ENCODE measurements at places on chromosomes 1 and 21.

DNA sequence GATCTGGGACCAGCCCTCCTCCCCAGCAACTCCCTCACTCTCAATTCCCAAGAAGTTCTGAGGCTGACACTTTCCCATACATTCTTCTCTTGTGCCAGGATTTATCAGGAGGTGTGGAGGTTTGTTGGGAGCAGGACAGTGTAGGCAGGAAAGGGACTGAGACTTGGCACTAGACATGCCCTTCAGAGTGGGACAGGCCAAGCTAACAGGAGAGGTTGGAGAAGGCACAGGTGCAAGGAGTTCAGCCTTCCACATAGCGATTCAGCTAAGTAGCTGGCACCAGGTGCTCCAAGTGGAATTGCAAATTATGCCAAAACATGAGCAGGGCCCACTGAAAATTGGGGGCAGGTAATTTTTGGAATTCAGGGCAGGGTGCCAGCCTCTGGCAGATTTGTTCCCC is 83.0 kb upstream of the DUSP10 start:
- no peak for DNase-seq

DNA sequence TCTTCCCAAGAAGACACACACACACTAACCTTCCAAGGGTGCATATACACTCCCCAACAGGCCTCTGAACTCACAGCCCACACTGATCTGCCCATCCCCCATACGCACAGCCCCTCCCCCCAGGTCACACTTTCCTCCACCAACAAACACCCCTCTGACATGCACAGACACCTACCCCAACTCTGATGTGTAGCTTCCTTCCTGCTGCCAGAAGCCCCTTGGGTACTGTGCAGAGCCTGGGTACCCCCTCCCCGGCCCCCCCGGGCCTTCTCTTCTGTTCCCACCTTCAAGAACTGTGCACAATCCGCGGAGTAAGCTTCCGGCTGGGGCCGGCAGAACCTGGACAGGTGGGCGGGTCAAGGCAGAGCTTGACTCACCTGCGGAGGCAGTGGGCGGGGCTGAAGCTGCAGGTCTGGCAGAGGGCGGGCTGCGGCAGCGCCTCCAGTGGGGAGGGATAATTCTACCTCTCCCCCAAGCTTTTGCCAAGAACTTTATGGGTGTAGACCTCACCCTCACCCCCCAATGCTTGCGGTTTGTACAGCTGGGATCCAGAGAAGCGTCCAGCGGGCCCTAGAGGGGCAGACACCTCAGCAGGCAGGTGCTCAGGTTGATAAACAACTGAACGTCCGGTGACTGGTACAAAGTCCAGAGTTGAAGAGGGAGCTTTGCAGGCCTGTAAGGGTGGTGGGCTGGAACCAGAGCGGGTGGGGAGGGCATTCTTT is at the start of gene C1orf210:
Gene C1orf210, minus strand, starts transcription at position 313 of the 722 bp plus-strand sequence. CDS start 2,311 bp downstream, outside the sequence.
- no peak for DNase-seq

DNA sequence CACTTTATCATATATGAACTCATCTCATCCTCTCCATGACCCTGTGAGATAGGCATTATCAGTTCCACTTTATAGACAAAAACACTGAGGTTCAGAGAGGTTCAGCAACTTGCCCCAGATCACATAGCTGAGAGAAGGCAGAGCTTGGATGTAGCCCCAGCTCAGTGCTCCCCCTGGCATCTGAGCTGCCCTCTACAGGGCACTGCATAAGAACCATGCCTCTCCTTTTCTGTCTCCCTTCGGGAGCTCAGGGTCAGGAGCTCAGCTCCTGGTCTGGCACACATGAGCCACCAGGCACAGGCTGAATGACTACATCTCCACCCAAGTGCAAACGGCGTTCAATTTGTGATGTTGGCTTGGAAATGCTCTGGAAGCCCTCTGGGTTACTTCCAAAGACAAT is 16.9 kb downstream of the RAB7B start:
- DNase-seq, result no peak

GRCh38 chr1:196381544-196381943 is 226.7 kb downstream of the KCNT2 start:
- DNase-seq, result no peak

- DNase-seq, result peak; percentile 98
Measured at GRCh38 chr1:62436039-62436465, 797 bp upstream of the USP1 start.

- no peak for DNase-seq
Measured at GRCh38 chr1:172054172-172054571, 212.9 kb downstream of the DNM3 start.

GRCh38 chr1:2975466-2976179 is 45.6 kb upstream of the ACTRT2 start:
- no peak for DNase-seq

DNA sequence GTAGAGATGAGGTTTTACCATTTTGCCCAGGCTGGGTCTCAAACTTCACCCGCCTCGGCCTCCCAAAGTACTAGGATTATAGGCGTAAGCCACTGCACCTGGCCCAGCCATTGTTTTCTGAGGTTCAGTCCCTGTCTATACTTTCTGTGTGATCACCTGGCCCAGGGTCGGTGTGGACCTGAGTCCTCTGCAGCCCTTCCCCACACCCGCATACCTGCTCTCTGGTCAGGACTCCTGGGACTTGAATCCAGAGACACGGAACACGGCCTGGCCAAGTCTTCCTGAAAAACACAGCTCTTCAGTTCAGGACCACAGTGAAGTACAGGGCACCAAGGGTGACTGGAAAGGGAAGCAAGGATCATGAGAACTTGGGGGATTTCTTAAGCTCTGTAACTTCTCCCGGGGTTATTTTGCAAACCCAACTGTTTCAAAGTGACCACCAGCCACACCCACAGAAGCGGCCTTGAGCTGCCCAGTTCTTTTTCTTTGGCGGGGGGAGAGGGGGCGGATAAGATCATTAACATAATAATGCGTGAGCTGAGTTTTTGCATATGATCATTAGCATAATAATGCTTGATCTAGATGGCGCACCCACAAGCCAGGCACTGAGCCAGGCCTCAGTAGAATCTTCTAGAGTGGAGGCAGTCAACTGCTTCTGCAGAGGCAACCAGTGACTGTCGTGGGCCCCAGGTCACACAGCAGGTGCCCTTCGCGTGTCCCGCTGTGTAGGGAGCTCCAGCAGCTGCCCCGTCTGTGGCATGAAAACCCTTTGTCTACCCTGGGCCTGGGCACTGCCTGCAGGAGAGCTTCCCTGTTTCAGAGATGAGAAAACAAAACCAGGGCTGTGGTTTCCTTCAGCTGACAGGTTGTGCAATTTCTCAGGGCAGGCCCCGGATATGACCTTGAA is 1.7 kb upstream of the NADK start:
- no peak for DNase-seq

GRCh38 chr1:89698624-89699023 is 65.7 kb downstream of the LRRC8C start:
- no peak for DNase-seq

DNA sequence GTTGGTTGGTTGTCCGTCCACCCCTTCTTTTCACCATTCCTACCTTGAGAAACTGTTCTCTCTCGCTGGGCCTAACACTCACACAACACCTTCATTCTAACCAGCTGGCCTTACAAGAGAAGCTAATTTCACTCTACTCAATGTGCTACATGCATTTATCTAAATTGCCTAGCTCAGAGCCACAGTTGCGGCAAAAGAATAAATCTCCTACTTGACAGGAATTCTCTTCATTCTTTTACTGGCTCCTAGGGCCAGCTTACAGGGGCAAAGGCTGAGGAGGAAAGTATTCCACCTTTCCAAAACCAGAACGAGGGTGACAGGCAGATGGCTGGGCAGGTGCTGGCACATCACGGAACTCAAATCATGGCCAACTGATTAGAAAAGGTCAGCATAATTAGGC is 6.5 kb downstream of the F3 start:
- no peak for DNase-seq

GRCh38 chr1:233368789-233369130 is 41.2 kb downstream of the MAP3K21 start:
- no peak for DNase-seq

Data from right forelimb (tissue), 1 donor.